ENCODE measurements at places on chromosomes 16 and 17. TPM values are rescaled to one million over a fixed set of nuclear protein-coding genes. Genes with fewer than 3 reads are reported as not detected.
A peak's percentile ranks its signal among the peaks of the same experiment; 100 is the strongest.

DNA sequence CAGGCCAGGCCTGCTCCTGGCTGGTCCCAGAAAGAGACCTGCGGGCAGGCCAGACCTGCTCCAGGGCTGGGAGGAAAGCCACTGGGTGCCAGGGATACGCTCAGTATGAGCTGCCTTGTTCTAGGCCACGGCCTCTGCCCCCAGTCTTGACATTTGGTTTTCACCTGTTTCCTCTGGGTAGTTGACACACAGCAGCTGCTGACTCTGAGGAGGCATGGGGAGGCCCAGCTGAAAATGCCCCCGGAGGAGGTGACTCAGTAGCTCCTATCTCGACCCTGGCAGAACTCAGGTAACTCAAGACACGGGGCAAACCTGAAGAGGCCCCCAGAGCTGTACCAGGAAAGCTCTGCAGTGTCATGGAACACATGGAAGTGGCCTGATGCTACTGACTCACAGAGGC, 13.9 kb upstream of the ADGRG1 start:
- H3K27me3 ChIP-seq, result no peaks in the 10 kb centered on the region
- no peak overlapping the region for H3K4me3 ChIP-seq
- no peak for DNase-seq
- peaks cover 5% of the 10 kb centered on the region for H3K4me1 ChIP-seq

DNA sequence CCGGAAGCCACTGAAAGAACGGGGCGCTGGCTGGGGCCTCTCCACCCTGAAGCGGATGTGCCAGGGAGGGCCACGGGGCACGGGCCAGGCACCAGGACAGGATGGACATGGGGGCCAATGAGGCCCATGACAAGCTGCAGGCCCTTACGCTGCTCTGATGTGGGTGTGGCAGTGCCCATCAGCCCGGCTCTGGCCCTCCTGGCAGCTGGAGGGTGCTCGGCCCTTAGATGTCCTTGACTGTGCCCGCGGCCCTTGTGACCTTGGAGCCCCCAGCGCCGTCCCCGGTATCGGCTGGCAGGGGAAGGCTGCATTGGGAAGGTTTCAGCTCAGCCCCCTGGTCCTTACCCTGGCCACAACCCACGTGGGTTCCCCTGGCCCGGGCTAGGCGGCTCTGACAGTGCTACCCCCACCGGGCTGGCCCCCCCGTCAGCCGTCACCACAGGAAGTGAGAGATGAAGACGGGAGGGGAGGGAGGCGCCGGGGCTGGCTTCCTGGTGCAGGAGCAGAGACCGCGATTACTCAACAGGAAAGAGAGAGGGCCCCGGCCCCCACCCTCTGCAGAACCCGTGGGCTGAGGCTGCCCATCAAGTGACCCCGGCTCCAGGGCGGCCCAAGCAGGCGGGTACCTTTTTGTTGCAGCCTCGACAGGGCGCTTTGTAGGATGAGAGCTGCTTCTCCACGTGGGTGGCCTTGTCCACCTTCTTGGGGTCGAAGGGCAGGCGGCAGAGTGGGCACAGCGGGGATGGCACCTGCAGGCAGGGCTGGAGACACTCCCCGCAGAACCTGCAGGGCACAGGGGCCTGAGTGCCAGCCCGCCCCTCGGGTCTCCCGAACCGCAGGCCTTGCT, 5.3 kb downstream of the RNF166 start:
- peaks cover 6% of the 10 kb centered on the region for H3K4me1 ChIP-seq
- H3K36me3 ChIP-seq, result no peaks in the 10 kb centered on the region
- no peak for DNase-seq
- no peak overlapping the region for H3K4me3 ChIP-seq
- no peak overlapping the region for H3K27ac ChIP-seq
- H3K27me3 ChIP-seq, result no peaks in the 10 kb centered on the region

DNA sequence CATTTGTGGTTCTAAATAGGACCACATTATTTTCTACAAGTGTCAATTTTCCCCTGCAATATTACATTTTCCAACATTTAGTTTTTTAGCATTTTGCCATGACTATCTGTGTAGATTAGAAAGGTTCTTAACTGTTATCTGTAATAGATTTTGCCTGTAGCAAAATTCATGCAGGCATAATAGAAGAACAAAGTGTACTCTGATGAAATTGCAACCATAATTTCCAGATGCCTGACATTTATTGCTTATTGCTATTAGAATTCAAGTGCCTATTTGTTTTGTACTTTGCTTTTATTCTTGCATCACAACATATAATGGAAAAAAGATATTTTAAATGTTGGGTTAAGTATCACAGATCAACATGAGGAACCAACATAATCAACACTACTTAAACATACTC, 337.7 kb downstream of the TOX3 start:
- H3K27ac ChIP-seq, result no peak overlapping the region
- H3K36me3 ChIP-seq, result no peaks in the 10 kb centered on the region
- no peaks in the 10 kb centered on the region for H3K4me1 ChIP-seq
- H3K27me3 ChIP-seq, result no peaks in the 10 kb centered on the region
- H3K4me3 ChIP-seq, result no peak overlapping the region

GRCh38 chr17:68199837-68200688, 47.8 kb upstream of the AMZ2 start:
- peaks cover 9% of the 10 kb centered on the region for H3K4me1 ChIP-seq
- DNase-seq, result peak; percentile 21
- H3K27me3 ChIP-seq, result peaks cover 100% of the 10 kb centered on the region
- H3K4me3 ChIP-seq, result peak overlapping the region; percentile 38
- H3K36me3 ChIP-seq, result no peaks in the 10 kb centered on the region

- peaks cover 37% of the 10 kb centered on the region for H3K4me1 ChIP-seq
- DNase-seq, result no peak
- no peaks in the 10 kb centered on the region for H3K27me3 ChIP-seq
- no peaks in the 10 kb centered on the region for H3K36me3 ChIP-seq
Measured at GRCh38 chr16:78500659-78501270, 401.3 kb downstream of the WWOX start.

DNA sequence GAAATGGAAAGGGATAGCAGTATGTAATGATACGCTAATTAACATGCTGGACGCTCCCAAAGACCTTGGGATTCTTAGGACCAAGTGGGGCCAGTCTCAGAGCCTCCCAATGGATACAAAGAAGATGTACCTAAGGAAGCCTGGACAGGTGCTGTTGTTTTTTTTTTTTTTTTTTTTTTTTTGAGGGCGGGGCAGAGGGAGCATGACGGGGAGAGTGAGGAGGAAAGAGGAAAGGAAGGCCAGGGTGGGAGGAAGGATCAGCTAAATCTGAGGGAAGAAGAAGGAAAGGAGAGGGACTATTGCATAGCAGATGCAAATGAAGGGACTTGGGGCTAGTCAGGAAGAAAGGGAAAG, 2.5 kb downstream of the VAMP2 start:
- peaks cover 24% of the 10 kb centered on the region for H3K4me1 ChIP-seq
- no peaks in the 10 kb centered on the region for H3K27me3 ChIP-seq
- H3K27ac ChIP-seq, result no peak overlapping the region
- no peak for DNase-seq

The TTYH2 gene
- 3.2 TPM for total RNA-seq

The CSNK1D gene
- total RNA-seq, result 41.5 TPM

- H3K27me3 ChIP-seq, result no peaks in the 10 kb centered on the region
- no peak for DNase-seq
- H3K4me3 ChIP-seq, result no peak overlapping the region
- H3K36me3 ChIP-seq, result no peaks in the 10 kb centered on the region
Measured at GRCh38 chr17:72025113-72025512, 95.7 kb upstream of the SOX9 start.

DNA sequence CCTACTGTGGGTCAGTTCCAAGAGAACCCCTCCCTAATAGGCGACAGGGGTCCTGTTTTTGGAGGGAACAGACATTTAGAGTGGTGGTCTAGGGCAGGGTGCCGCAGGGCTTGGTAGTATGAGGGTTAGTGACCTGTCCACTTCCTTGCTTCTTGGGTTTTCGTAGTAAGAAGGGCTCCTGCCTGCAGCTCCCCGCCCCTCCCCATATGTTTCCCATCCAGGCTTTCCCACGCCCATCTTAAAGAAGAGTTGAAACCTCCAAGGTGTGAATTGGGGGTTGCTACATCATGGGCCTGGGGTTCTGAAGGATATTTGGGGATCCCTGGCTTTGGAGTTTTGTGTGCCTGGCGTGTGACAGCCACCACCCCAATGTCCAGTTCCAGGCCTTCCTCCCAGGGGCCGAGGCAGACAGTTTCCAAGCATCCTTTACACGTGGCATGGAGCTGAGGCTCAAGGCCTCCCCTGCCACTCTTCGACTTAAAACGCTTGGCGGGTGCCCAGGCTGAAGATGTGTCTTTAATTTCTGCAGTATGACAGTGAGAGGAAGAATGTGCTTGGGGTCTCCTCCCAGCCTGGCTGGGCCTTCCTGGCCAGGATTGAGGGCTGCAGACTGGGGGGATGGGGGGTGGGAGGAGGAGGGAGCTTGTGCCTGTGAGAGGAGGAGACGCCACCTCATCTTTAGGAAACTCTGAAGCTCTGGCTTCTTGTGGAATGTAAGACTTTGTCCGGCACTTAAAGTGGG, 2.3 kb upstream of the COL1A1 start:
- no peak for DNase-seq
- no peaks in the 10 kb centered on the region for H3K36me3 ChIP-seq
- peaks cover 26% of the 10 kb centered on the region for H3K4me1 ChIP-seq
- no peak overlapping the region for H3K27ac ChIP-seq

- no peaks in the 10 kb centered on the region for H3K36me3 ChIP-seq
- peak; percentile 14 for DNase-seq
- no peak overlapping the region for H3K27ac ChIP-seq
- no peaks in the 10 kb centered on the region for H3K27me3 ChIP-seq
- H3K4me3 ChIP-seq, result no peak overlapping the region
- H3K4me1 ChIP-seq, result no peaks in the 10 kb centered on the region
Measured at GRCh38 chr17:69058165-69058564, 2.6 kb downstream of the ABCA9 start.

DNA sequence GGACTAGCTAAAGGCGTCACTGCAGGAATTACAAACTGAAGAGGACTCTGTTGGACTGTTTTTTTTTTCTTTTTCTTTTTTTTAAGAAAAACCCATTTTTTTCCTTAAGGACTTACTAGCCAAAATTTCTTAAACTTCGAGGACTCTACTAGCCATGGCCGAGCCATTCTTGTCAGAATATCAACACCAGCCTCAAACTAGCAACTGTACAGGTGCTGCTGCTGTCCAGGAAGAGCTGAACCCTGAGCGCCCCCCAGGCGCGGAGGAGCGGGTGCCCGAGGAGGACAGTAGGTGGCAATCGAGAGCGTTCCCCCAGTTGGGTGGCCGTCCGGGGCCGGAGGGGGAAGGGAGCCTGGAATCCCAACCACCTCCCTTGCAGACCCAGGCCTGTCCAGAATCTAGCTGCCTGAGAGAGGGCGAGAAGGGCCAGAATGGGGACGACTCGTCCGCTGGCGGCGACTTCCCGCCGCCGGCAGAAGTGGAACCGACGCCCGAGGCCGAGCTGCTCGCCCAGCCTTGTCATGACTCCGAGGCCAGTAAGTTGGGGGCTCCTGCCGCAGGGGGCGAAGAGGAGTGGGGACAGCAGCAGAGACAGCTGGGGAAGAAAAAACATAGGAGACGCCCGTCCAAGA, 878 bp downstream of the HEXIM1 start:
- DNase-seq, result peak; percentile 95
- no peaks in the 10 kb centered on the region for H3K36me3 ChIP-seq
- peak overlapping the region; percentile 85 for H3K4me3 ChIP-seq
- H3K4me1 ChIP-seq, result peaks cover 30% of the 10 kb centered on the region
- peak overlapping the region; percentile 80 for H3K27ac ChIP-seq

DNA sequence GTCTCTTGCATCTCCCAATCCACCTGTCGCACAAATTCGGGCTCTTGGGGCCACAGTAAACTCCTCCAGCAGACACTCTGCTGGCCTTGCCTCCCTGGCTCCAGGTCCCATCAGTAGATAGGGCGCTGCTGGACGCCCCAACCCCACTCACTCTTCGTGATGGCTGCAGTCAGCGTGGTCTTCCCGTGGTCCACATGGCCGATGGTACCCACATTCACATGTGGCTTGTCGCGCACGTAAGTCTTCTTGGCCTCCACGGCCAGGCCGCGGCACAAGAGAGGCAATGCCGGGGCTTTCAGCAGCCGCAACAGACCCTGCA, 428 bp downstream of the TUFM start:
- no peak overlapping the region for H3K27ac ChIP-seq
- peak overlapping the region; percentile 75 for H3K4me3 ChIP-seq
- no peak for DNase-seq
- H3K36me3 ChIP-seq, result no peaks in the 10 kb centered on the region
- H3K4me1 ChIP-seq, result no peaks in the 10 kb centered on the region

DNA sequence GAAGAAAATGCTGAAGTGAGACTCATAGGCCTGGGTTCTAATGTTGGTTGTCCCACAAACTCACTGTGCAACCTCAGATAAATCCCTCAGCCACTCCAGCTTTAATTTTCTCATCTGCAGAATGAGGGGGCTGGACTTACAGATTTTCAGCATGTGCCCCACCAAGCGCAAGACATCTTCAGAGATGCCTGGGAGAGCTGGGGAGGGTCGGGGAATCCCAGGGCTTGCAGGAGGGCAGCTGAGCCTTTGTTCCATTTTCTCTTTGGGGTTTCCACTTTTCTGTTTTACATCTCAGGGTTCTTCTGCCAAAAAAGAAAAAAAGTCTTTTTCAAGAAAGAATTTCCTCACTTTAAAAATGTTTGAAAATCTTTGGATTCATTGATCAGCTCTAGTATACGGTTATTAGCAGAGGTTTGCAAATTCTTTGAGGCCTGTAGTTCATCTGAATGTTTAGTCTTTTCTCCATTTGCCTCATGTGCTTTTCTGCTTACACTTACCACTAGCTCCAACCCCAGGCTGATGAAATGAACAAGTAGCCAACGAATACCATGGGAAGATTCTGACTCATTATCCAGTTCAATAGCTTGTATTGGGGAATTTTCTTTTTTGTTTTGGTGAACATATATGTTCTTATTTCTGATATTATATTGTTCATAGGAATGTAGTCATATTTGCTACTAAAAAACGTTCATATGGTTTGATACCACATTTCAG, 56.4 kb downstream of the CHD9 start:
- peaks cover 10% of the 10 kb centered on the region for H3K4me1 ChIP-seq
- no peak overlapping the region for H3K27ac ChIP-seq
- no peaks in the 10 kb centered on the region for H3K36me3 ChIP-seq
- H3K4me3 ChIP-seq, result no peak overlapping the region

DNA sequence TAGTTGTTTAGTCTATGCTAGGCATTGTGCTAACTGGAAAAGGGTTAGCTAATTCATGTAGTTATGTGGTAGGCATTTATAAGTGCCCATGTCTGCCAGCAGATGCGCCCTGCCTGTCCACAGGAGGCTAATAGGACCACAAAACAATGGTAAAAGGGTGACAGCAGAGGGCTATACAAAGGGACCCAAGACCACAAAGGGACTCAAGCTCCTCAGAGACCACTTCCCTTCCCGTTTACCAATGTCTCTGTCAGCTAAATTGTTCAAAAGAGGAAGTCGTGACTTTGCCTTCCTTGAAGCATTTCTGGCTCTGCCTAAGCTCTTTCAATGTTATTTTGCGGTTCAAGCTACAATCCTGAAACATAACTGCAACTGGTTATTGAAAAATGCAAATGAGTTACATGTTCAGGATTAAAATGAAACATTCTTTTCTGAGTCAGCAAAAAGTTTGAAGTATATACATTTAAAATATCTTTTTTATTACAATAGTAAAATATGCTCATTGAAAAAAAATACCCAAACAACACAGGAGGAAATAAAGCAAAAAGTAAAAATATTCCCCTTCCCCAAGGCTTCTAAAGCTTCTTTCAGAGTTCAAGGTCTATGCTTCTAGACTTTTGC, 149.2 kb downstream of the MAF start:
- no peaks in the 10 kb centered on the region for H3K27me3 ChIP-seq
- H3K27ac ChIP-seq, result no peak overlapping the region
- peaks cover 5% of the 10 kb centered on the region for H3K4me1 ChIP-seq
- no peak for DNase-seq

The PDP2 gene
- 6.6 TPM for total RNA-seq

GRCh38 chr16:20799599-20799998, 6.7 kb downstream of the ERI2 start:
- H3K27ac ChIP-seq, result no peak overlapping the region
- peak; percentile 32 for DNase-seq
- H3K4me3 ChIP-seq, result no peak overlapping the region
- H3K27me3 ChIP-seq, result no peaks in the 10 kb centered on the region
